ENCODE measurements at places on chromosomes 6 and 20.

- no peak overlapping the region for H3K27ac ChIP-seq
- H3K4me1 ChIP-seq, result peaks cover 3% of the 10 kb centered on the region
- no peaks in the 10 kb centered on the region for H3K36me3 ChIP-seq
- H3K27me3 ChIP-seq, result no peaks in the 10 kb centered on the region
Observed at GRCh38 chr6:139711804-139712585, 337.5 kb upstream of the CITED2 start.

DNA sequence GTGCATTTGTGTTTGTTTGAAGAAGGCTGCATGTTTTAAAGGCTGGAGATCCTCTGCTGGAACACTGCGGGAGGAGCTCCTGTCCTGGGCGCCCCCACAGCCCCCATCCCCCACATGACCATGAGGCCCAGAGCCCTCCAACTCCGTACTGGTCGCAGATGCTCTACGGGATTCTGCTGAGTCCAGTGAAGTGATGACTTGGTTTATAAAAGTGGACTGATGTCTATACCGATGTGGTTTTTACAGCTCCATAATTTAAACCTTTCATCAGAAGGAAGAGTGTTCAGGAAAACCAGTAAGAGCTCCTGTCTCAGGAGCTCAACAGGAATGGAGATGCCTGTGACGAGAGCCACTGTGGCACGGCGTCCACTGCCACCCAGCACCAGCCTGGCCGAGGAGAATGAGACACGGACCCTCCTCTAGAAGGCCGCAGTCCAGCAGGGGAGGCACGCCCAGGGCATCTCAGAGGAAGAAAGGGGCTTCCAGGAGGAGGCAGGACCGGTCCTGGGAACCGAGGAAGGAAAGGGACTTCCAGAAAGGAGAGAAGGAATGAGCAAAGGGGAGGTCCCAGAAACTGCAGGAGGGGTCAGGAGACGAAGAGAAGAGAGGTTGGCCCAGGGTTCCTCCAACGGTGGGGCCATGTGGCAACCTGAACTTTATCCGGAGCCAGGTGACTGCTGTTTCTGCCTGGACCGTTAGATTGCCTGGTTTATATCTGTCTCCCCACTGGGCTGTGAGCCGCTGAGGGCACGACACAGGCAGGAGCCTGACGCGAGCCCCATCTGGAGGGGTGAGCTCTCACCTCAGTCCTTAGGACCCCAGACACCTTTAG lies 26.9 kb downstream of the BFSP1 start:
- peak overlapping the region; percentile 82 for H3K27ac ChIP-seq
- H3K4me3 ChIP-seq, result peak overlapping the region; percentile 67
- peaks cover 14% of the 10 kb centered on the region for H3K4me1 ChIP-seq
- no peaks in the 10 kb centered on the region for H3K27me3 ChIP-seq
- no peak for DNase-seq
- H3K36me3 ChIP-seq, result no peaks in the 10 kb centered on the region

DNA sequence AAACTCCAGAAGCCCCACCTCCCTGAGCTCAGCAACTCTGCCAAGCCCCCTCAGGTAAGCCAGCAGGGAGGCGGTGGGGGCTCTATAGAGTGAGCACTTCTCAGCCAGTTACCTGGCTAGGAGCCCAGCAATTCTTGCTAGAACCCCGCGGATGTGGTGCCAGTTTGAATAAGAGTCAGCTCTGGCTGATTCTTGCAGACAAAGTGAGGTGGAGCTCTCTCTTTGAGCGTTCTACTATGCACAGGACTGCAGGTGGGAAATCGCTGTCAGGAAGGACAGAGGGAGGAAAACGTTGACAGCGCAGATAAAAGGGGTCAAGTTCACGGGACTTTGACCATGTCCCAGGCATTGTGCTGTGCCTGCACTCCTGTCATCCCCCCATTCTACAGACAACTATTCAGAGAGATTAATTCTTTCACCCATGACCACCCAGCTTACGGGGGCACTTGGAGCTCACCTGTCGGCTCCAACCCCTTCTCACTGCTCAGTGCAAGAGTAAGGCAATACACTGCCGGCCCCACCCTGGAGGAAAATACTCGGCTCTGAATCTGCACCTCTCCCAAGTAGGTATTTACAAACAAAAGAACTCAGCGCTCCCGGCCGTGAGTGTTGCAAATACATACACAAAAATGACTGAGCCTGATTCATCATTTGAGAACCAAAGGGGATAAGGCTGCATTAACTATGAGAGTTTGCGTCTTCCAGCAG lies 92.9 kb downstream of the ANKRD60 start:
- H3K4me1 ChIP-seq, result peaks cover 4% of the 10 kb centered on the region
- peak overlapping the region; percentile 9 for H3K27ac ChIP-seq
- DNase-seq, result no peak
- H3K27me3 ChIP-seq, result no peaks in the 10 kb centered on the region

DNA sequence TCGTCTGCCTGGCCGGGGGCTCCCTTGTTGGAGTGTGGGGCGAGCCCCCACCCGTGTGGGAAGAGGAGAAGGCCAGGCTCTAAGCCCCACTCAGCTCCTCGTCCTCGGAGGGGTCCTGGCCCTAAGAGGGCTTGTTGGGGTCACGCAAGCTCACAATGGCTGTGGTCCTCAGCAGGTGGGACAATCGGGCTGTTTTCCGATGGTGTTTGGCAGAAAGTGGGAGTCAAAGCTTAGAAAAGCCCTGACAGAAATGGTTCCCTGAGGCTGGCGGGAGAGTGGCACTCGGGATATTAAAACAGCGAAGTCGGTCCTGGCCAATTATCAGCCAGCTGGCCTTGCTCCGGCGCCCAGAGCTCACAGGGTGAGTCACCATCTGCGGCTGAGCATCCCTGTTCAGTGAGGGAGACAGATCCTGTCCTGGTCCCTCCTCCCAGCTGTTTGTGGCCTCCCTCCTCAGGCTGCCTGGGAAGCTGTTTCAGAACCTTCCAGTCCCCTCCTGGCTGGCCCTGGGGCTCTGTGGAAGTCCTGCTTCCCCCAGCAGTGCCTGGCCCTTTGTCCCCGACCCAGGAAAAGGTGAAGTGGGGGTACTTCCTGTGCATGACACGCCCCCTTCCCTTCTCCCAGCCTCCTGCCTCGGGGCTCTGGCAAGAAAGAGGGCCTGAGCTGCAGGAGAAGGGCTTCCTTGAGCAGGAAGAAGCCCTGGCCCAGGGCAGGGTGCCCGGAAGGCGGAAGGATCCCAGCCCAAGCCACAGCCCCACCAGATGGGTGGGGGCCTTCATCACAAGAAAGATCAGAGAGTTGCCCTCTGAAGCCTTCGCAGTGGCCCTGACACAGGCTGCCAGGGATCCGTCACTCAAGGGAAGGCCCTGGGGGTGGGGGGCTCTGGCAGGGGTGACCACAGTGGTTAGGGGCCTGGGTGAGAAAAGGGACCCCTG lies 53.6 kb upstream of the BHLHE23 start:
- no peak overlapping the region for H3K4me3 ChIP-seq
- no peaks in the 10 kb centered on the region for H3K27me3 ChIP-seq
- H3K36me3 ChIP-seq, result no peaks in the 10 kb centered on the region
- no peaks in the 10 kb centered on the region for H3K4me1 ChIP-seq

- no peak overlapping the region for H3K27ac ChIP-seq
- no peak for DNase-seq
- H3K36me3 ChIP-seq, result no peaks in the 10 kb centered on the region
- peaks cover 37% of the 10 kb centered on the region for H3K27me3 ChIP-seq
- no peak overlapping the region for H3K4me3 ChIP-seq
Observed at GRCh38 chr20:64148581-64148980, 15.7 kb upstream of the MYT1 start.

- no peak overlapping the region for H3K4me3 ChIP-seq
- DNase-seq, result no peak
Observed at GRCh38 chr6:36639171-36639808, 39.2 kb upstream of the CDKN1A start.

- no peak overlapping the region for H3K4me3 ChIP-seq
- no peak overlapping the region for H3K27ac ChIP-seq
- H3K27me3 ChIP-seq, result peaks cover 9% of the 10 kb centered on the region
- H3K4me1 ChIP-seq, result peaks cover 7% of the 10 kb centered on the region
Observed at GRCh38 chr20:2698186-2698817, 5.7 kb downstream of the EBF4 start.

GRCh38 chr6:137950581-137950980 lies 83.5 kb downstream of the TNFAIP3 start:
- H3K36me3 ChIP-seq, result no peaks in the 10 kb centered on the region
- no peaks in the 10 kb centered on the region for H3K27me3 ChIP-seq
- no peak overlapping the region for H3K27ac ChIP-seq
- no peak for DNase-seq
- H3K4me1 ChIP-seq, result no peaks in the 10 kb centered on the region

DNA sequence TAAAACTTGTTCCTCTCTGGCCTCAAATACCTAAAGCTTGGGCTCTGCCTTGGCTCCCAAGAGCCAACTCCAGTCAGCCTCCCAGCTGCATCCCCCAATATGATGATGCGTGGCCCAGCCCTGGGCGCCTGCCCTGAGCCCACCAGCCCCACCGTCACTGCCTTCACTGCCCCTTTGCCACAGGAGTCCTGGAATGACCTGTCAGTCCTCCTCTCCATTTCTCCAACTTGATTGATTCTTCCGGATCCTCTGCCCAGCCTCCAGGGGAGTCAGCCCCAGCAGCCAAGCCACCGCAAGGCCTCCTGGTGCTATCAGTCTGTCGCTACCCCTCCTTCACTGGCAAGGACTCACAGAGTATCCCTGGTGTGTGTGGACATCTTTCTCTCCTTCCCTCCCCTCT lies 96.7 kb upstream of the PMEPA1 start:
- peaks cover 10% of the 10 kb centered on the region for H3K4me1 ChIP-seq
- no peak for DNase-seq
- peaks cover 16% of the 10 kb centered on the region for H3K27me3 ChIP-seq
- H3K36me3 ChIP-seq, result no peaks in the 10 kb centered on the region
- no peak overlapping the region for H3K27ac ChIP-seq
- no peak overlapping the region for H3K4me3 ChIP-seq

DNA sequence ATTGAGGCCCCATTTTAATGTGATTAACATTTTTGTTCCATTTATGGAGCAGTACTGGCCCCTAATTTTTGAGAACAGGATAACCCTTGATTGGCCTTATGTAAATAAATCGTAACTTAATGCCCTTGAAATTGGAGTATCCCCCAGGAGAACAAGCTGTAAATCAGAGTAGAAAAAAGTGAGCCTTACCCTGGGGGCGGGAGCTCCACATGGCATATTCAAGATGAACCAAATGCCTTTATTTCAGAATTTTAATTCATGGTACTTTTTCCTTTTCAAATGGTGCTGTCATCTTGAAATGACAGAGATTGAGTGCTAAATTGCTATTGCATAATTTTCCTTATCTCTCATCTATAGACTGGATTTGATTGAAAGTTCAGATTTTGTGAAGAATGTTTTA lies 809.5 kb upstream of the FLRT3 start:
- H3K36me3 ChIP-seq, result no peaks in the 10 kb centered on the region
- no peak for DNase-seq
- H3K4me3 ChIP-seq, result no peak overlapping the region
- no peaks in the 10 kb centered on the region for H3K27me3 ChIP-seq
- H3K4me1 ChIP-seq, result no peaks in the 10 kb centered on the region
- H3K27ac ChIP-seq, result no peak overlapping the region

DNA sequence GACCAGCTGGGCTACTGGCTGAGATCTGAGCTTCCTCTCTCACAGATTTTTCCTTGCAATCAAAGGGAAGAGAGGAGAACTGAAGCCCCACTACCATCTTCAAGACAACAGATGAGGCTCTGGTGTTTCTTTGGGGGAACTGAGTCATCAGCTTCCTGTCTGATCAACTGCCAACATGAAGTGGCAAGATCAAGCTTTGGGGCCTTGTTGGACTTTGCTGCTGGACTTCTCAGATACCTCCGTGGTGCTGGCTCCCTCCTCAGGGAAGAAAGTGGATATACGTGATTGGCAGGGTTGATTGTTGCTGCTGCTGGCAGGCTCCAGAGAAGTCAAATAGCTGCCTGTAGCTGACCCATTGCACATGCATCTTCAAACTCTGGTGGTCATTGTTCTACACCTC lies 3.6 kb upstream of the TOX2 start:
- H3K27me3 ChIP-seq, result peaks cover 2% of the 10 kb centered on the region
- DNase-seq, result no peak
- no peaks in the 10 kb centered on the region for H3K36me3 ChIP-seq
- no peak overlapping the region for H3K4me3 ChIP-seq
- no peak overlapping the region for H3K27ac ChIP-seq

All from esophagus squamous epithelium (tissue), 5 donors.